ENCODE measurements at places on chromosomes 5 and 9.

GRCh38 chr5:113140837-113141671 is 164.5 kb downstream of the DCP2 start:
- no peak for DNase-seq

DNA sequence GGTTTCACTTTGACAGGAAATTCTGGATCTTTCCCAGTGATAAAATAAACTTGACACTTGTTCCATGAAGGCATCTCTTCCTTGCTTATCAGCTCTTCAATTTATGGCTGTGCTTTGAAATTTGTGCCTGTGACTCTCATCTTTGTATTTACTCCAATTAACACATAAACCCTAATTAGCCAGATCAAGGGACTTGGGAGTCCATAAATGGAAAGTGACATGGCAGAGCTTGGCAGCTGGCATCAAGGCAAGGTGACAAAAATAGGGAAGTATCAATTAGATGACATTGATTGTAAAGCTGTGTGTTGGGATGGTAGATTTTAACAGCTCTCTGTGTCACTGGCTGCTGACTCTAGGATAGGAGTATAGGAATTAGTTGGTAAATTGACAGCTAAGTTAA is 133.9 kb downstream of the PBX3 start:
- DNase-seq = no peak

DNA sequence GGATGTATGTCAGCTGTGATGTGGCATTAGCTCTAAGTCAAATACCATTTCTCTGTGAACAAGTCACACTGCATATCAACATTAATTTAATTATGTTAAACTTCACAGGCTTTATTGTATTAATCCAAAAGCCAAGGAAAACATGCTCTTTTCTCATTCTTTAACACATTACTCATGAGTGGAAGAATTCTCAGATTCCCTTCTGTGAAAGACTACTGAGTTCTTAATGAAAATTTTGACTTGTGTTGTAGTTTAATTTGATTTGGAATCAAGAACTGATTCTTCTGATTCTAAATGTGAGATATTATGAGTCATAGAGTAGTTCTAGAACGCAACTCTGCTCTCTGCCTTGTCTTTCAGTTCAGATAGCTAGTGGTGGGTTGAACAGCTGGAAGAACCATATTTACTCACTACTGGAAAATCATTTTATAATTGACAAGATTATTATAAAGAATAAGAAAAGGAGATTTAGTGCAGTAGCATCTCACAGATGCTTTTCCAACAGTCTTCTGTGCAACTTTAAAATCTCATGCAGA is 90.6 kb downstream of the VCAN start:
- DNase-seq = no peak

DNA sequence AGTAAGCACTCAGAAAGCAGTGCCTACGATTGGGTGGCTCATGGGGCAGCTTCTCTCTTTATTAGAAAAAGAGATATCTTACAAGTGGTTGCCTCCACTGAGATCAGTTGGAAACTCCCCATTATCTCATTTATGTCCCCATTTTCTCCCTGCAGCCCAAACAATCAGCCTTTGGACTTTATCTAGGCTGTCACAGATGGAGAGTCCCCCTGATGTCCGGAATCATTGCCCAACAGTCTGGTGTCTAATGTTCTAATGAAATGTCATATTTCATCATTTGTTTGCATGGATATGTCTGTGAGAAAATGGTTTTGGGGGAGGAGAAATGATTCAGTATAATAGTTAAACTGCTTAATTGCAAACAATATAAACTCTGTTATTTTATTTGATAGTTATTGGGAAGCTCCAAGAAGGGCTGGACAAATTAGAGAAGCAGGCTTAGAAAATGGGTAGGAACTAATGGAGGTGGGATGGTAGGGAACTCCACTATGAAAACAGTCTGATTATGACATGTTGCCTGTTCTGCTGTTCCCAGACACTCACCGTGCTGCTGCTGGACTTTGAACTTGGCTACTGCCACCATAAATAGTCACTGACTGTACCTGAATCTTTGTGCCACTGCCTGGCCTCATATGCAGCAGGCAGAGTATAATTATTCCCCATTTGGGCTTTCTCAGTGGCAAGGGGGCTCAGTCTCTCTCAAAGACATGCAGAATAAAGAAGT is 38.3 kb upstream of the SMAD5 start:
- no peak for DNase-seq

DNA sequence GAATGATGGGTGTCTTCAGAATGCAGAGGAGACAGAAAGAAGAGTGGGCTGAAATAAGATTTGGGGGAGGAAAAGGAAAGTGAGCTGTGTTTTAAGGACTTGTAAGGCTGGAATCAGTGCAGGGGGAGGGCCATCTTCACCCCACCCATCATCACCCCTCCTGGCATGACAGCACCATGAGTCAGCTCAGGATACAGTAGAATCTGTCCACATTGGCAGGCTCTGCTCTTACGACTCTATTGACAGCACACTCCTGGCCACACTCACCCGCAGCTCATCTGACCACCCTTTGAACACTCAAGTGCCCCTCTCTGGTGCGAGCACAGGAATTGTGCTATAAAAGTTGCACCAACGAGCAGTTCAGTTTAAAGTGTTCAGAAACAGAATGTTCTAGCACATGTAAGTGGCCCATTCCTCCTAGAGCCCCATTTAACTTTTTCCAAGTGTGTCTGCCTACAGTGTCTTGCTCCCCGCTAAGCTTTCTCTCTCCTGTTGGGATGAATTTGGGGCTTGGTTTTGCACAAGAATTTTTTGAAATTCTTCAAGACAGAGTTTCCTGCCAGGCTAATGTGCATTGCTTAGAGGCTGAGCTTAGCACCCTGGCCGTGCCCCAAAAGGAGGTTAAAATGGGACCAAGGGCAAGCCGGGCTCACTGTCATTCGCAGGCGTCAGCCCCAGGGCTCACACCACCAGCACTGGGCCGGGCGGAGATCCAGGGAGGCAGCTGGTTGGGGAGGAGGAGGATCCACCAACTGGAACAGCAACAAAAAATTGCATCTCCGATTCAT is 12.0 kb downstream of the ADRA1B start:
- DNase-seq = no peak

- no peak for DNase-seq
Observed at GRCh38 chr5:1015507-1015906, 6.9 kb downstream of the NKD2 start.

DNA sequence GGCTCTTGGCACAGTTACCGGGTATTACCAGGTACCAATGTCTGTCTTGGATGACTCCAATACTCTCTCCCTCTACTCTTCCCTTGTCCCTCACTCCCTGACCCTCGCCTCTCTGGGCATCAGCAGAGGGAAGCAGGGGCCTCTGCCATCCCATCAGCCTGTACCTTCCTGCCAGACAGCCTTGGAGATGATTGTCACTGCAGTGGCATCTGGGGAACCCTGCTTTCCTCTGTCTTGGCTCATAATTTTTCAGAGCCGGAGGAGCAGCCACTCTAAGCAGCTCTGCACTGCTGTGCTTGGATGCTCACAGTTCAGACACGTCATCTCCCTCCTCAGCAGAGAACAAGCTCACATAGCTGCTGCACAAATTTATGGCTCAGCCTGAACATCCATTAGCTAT is 274.1 kb downstream of the SMARCA2 start:
- no peak for DNase-seq

DNA sequence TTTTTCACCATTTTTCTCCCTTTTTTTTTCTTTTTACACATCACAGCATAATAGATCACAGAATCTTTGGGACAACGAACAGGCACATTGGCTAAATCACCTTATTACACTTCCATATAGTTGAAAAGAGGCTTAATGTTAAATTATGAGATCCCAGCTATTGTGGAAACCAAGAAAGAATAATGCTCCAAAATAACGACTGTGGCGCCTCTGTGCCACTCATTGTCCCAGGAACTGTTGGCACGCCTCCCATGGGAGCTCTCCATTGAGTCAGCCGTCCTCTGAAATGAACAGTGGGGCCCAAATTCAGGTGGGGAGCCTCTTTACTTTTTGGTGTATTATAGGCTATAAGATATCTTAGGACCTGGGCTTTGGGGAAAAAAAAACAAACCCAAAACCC is 82.2 kb upstream of the NFIB start:
- no peak for DNase-seq

GRCh38 chr5:76331126-76331525 is 72.0 kb upstream of the IQGAP2 start:
- no peak for DNase-seq

- no peak for DNase-seq
Observed at GRCh38 chr5:37836592-37837413, 3.0 kb downstream of the GDNF start.

DNA sequence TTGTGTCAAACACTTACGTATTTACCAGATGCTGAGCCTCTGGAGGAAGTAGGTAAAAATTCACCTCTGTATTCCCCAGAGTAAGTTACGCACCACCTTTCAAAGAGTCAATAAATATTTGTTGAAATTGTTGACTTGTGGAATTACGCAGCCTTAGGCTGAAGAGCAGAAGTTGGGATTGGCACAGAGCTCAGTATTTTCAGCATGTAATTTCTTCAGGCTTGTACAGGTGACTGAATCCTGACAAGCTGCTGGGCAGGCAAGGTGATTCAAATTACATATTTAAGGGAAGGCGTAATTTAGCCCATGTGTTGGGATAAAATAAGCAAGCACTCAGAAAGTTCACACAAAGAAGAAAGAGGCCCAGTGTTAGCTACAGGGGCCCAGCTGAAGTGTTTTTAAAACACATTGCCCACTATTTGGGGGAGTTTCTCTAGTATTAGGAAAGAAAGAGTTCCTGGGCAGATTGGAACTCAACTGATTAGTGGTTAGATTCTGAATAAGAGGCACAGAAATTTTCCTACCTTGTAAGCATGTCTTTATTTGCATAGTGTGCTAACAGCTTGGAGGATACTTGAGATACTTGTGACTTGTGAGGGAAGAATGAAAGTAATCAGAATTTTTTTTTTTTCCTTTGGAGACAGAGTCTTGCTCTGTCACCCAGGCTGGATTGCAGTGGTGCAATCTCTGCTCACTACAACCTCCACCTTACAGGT is 165.3 kb upstream of the FBXL7 start:
- no peak for DNase-seq

DNA sequence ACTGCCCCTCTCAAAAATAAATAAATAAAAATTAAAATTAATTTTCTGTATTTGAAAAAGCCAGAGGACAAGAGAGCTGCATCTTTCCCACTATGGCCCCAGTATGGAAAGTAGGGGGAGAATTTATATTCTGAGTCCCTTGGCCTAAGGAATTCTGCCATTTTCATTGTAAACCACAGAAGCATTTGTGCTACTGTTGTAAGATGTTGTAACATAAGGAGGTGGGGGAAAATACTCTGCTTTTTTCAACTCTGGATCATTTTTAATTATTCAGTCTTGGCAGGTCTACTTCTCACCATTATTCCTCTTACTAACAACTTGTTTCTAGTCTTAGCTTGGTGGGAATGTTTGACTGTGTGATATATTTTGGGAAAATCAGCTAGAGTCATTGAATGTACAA is 52.3 kb upstream of the APC start:
- no peak for DNase-seq

DNA sequence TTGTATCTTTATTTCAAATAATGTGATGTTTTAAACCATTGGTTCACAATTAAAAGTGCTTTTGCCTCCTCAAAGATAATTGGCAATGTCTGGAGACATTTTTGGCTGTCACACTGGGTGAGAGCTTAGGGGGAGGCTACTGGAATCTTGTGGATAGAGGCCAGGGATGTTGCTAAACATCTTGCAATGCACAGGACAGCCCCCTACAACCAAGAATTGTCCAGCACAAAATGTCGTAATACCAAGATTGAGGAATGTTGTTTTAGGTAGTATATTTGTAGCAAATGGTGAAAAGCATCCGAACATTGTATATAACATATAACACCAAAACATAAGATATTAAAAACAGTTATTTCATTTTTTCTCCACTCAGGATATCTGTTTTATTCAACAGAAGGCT is 99.8 kb downstream of the SLC44A1 start:
- DNase-seq = no peak

- no peak for DNase-seq
Observed at GRCh38 chr5:19616701-19617215, 371.2 kb downstream of the CDH18 start.

- DNase-seq = no peak
Observed at GRCh38 chr5:1732238-1732941, 67.2 kb downstream of the MRPL36 start.

GRCh38 chr9:77156646-77157371 is 20.5 kb upstream of the VPS13A start:
- no peak for DNase-seq

DNA sequence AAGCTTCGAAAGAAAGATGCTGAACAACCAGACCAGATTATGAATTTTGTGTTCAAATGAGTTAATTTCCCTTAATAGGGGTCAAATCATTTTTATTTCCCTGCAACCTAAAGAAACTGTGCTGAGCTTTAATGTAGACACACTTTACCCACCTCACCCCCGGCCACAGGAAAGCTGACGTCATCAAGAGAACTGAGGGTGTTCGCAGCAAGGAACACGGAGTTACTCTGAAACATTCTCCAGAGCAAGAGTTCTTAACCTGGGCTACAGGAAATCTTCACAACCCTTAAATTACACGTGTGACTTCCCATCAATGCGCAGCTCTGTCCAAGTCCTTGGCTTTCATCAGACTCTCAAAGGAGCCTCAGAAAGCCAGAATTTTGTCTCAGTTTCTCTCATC is 116.3 kb downstream of the COL23A1 start:
- DNase-seq = no peak

DNA sequence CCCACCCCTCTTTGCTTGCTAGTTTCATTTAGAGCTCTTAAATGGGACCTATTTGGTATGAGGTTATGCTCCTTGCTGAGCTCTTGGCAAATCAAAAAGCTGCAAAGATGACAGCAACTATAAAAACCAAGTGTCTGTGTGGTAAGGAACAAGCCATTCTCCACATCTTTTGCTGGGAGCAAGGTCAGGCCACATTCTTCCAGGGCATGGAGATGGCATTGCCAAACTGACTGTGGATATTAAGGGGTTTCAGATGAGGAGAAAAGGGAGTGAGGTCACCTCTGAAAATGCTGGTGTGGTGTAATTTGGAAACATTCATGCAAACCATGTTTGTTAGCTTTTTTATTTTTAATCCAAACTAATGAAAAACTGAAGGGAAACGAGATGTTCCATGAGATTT is 218.8 kb upstream of the IL12B start:
- no peak for DNase-seq
